Left kidney (tissue), 8 donors: ENCODE measurements at places on chromosomes 11 and 22.

DNA sequence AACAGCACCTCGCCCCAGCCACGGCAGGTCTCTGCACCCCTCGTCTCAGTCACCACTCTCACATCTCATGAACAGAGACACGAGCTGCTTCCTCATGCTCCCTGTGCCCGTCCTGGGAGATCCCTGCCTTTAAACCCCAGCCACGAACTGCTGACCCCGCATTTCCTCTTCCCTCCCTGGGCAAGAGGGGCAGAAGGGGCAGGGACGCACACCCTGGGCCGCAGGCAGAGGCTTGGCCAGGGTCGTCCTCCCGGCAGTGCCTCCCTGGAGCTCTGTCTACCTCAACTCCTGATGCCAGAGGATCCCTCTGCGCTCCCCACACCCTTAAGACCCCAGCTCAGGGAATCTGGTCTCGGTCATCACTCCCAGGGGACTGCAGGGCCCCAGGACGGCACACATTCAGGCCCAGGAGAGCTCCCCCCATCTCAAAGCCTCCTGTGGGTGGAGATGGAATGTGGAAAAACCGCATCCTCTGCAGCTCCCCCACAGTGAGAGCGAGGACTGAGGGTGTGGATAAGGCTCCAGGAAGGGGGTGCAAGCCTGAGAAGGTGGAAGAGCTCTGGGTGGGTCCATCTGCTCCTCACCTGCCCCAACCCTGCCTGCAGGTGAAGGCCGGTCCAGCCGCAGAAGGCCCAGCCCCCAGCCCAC is 1.2 kb downstream of the BID start:
- no peak for DNase-seq

- no peak for DNase-seq
These were observed 628 bp upstream of the GGA1 start for GRCh38 chr22:37607935-37608476.

GRCh38 chr11:34192481-34193401 is 87.3 kb downstream of the NAT10 start:
- no peak for DNase-seq

DNA sequence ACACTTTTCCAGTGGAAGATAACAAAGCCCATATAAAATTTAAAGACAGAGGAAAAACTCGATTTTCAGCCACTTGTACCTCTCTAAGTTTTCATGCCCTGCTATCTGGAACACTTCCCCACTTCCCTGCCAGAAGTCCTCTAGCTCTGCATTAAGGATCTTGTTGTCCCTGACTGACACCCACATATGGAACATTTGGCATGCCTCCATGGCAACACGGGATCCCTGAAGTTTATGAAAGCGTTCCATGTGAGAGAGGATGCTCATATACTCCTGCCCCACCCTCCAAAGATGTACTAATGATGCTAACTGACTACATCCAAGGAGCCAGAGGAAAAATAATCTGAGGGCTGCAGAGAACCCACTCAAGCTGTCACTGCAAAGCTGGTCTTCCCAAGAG is 8.8 kb upstream of the C11orf91 start:
- DNase-seq = no peak

GRCh38 chr11:7977232-7977917 is 9.8 kb upstream of the EIF3F start:
- no peak for DNase-seq

DNA sequence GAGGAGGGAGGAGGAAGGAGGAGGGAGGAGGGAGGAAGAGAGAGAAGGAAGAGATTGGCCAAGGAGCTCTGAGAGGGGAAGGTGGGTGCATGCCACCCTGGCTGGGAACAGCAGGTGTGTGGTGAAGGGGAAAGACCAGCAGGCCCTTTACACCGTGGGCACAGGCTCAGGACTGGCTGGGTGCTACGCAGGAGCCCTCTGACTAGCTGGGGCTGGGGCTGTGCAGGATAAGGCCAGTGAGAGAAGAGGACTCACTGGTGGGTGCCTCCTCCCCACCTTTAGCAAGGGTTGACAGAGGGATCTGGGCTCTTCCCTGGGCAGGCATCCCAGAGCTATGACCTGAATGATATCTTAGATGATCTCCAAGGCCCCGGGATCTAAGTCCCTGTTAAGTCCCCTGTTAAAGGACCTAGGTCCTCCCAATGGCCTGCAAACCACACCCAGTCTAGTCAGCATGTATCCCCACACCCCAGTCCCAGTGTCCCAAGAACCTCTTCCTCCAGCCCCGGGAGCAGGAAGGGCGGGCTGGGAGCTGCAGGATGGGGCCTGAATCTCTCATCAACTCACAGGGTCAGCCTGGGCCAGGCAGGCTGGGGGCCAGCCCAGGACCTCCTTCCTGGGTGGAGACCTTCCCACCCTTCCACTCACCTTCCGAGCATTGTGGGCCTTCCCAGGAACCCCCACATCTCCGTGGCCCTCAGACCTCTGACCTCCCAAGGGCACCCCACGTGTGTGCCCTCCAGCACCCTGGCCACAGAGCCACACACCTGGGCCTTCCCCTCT is 55.4 kb downstream of the CDKN1C start:
- no peak for DNase-seq

- DNase-seq = no peak
These were observed 172.0 kb downstream of the UVRAG start for GRCh38 chr11:75986966-75987365.

DNA sequence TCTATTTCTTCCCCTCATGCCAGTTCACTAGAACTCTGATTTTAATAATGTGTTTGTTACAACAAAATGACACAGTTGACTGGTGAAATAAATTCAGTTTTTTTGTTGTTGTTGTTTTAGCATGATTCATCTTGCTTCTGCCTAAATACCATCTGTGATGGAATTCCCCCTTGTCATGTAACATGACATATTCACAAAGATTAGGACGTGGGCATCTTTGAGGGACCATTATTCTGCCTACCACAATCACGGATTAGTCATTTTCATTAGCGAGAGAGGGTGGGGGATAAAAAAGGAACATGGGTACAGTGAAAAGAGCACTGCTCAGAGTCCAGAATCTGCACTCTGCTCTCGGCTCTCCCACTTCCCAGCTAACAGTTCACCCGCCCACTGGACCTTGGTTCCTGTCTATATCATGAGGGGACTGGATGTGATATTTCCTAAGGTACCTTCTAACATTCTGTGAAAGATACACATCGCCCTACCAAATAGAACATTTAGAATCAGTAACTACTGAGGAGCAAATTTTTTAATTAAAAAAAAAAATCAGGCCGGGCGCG is 11.3 kb downstream of the HTATIP2 start:
- DNase-seq = no peak

GRCh38 chr22:23074451-23074850 is 4.1 kb downstream of the GNAZ start:
- no peak for DNase-seq

GRCh38 chr22:50523458-50523805 is 2.0 kb downstream of the SCO2 start:
- no peak for DNase-seq

GRCh38 chr11:69048031-69048693 is 570 bp upstream of the TPCN2 start:
- DNase-seq = no peak

GRCh38 chr11:76047766-76048165 is 158.5 kb downstream of the WNT11 start:
- DNase-seq = no peak

DNA sequence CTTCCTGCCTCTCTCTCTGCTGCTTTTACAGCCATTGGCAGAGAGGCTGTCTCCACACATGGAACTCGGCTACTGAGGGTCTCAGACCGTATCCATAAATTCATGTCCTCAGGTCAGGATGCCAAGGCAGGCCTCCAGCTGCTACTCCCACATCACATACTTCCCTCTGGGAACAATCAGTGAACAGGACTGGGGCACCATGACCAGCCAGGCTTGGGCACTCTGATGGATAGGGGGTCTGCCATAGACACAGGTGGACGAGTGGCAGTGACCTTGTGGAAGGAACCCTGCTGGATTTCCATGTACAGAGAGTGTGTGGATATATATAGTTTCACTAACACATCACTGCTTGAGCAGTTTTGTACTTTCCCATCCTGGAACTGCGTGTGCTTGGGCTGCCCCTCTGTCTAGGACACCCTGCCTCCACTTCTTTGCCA is 97.7 kb upstream of the PARVA start:
- DNase-seq = no peak

GRCh38 chr11:99565333-99565732 is 544.6 kb downstream of the CNTN5 start:
- no peak for DNase-seq

- DNase-seq = no peak
These were observed 30.0 kb upstream of the MUC5AC start for GRCh38 chr11:1127664-1128162.

DNA sequence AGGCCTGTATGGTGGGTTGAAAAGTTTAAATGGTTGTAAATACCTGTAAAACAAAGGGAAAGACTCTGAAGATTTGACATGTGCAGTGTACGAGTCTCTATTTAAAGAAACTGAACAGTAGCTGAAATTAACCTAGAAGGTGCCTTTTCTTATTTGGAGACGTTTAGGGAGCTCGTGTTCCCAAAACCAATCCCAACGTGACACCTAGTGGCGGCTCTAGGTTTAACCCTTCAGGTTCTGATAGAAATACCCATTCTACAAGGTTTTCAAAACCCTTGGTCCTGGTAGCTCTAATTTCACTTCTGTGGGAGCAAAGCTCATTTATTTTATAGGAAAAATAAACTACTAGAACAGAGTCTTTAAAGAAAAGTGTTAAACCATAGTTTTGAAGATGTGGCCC is 258.3 kb downstream of the LRRC4C start:
- DNase-seq = peak; percentile 63

- no peak for DNase-seq
These were observed 1813.1 kb upstream of the RAG2 start for GRCh38 chr11:38411149-38411548.

GRCh38 chr22:30408388-30409102 is 11.7 kb downstream of the SEC14L2 start:
- DNase-seq = no peak
